ENCODE measurements at places on chromosomes 13 and 19.
A peak's percentile ranks its signal among the peaks of the same experiment; 100 is the strongest.

- no peak for DNase-seq
Observed at GRCh38 chr13:34647379-34648150, 294.5 kb upstream of the NBEA start.

DNA sequence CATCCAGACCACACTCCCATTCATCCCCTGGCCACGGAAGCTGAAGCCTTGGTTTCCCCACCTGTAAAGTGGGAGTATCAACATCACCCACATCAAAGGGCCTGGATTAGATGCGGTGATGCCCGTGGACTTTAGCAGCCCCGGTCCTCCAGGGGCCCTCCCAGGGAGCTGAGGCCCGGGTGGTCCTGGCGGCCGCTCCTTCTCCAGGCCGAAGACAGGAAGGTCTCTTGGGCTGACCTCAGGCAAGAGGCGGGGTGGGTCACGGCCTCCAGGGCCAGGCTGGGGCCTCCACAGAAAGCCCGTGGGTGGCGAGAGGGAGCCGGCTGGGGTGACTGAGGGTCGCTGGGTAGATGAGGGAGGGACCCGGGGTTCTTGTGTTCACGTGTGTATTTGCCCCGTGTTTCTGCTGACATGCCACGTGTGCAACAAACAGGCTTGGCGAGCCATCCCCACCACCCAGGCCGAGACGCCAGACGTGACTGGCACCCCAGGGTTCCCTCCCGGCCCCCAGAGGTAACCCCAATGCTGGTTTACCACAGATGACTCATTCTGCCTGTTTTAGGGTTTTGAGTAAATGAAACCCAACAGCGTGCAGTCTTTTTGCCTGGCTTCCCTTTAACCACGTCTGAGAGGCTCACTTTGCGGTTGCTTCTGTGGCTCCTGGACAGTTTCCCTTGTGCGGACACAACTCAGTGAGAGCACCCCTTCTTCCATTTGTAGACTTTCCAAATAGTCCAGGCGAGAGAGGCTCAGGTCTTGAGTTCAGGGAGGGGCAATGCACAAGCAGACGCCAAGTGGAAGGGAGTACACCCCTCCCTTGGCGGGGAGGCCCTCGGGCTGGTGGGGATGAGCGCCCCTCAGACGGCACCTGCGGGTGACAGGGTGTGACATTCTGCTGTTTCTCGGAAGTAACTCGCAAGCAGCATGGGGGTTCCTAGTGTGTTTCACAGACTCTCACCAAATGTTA is 42.9 kb downstream of the C13orf46 start:
- no peak for DNase-seq

- no peak for DNase-seq
Observed at GRCh38 chr13:99282264-99283231, 24.4 kb upstream of the GPR18 start.

DNA sequence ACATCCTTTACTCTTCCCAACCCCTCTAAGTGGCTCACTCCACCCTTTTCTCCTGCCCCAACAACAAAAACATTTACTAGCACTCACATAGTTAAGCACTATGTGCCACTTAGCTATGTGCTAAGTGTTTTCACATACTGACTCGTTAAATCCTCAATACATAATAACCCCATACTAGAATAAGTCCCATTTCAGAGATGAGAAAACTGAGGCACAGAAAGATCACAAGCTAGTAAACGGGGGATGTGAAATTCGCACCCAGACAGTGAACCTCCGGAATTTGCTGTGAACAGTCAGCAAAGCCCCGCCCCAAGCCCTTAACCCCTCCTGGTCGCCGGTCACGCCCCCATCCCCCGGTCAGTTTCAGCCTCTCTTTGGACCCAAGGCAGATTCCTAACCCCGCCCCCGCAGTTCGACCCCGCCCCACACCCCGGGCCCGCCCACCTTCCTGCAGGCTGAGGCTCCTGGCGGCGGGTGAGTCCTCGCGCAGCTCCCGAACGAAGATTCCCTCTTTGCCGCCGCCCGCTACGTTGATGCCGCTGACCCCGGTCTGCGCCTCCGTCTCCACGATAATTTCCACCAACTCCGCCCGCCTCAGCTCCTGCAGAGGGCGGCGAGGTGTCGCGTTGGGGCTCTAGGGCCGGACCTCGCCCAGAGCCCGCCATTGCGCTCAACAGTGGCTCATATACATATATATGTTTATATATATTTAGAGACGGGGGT is 9.8 kb downstream of the PRX start:
- peak; percentile 21 for DNase-seq

GRCh38 chr19:13291913-13292312 is 141.7 kb downstream of the IER2 start:
- DNase-seq = no peak

- DNase-seq = no peak
Observed at GRCh38 chr19:58304748-58305064, 471 bp upstream of the ERVK3-1 start.

GRCh38 chr13:111920306-111920931 is 146.5 kb upstream of the SOX1 start:
- DNase-seq = no peak

DNA sequence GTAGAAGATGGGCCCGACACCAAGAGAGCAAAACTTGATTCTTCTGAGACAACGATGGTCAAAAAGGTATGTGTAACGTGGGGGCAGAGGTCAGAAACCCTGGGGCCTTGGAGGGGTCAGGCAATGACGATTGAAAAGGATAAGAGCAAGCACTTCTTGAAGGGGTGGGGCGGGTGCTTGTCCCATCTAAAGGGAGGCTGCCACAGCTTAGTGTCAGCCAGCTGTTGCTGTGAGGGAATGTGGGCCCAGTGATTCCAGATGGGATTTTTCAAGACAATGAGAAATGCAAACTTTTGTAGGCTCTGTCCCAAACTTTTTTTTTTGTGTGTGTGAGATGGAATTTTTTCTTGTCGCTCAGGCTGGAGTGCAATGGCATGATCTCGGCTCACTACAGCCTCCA is 24.5 kb downstream of the SAE1 start:
- DNase-seq = no peak

- DNase-seq = no peak
Observed at GRCh38 chr19:6521718-6522646, 8.8 kb upstream of the TNFSF9 start.

GRCh38 chr19:31119951-31120690 is 229.1 kb downstream of the TSHZ3 start:
- DNase-seq = no peak

GRCh38 chr13:48978942-48979601 is 3.4 kb downstream of the FNDC3A start:
- no peak for DNase-seq

DNA sequence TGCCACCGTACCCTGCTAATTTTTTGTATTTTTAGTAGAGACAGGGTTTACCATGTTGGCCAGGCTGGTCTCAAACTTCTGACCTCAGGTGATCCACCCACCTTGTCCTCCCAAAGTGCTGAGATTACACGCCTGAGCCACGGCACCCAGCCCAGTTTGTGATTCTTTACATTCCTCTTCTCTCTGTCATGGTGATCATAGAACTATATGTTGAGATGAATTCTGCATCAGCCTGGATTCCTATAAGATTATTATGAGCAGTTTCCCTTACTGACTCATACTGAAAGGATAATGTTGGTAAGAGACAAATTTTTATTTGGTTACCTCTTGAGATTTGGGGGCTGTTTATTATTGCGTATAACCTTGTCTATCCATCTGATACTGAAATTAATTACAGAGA is 121.5 kb upstream of the CSNK1A1L start:
- DNase-seq = no peak

DNA sequence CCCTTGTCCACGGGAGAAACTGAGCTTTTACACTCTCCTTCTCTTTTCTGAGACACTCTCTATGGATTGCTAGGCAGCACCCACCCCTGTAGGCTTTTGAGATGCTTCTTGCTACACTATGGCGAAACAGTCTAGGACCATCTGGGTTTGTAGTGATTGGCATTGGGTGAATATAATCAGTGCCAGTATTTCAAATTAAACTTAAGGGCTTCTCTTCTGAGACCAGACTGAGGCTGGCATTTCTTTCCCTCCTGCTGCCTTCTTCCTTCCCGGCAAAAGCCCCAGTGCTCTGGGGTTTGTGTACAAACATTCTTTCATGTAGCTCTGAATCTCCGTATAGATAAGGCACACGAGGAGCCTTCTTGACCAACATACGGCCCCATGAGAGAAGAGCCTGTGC is 276.7 kb downstream of the SLC7A1 start:
- no peak for DNase-seq

- no peak for DNase-seq
Observed at GRCh38 chr13:36550177-36550576, 117.9 kb downstream of the CCNA1 start.

GRCh38 chr19:15290166-15290565 is 42.2 kb downstream of the BRD4 start:
- no peak for DNase-seq

GRCh38 chr19:47637550-47637949 is 28.6 kb downstream of the BICRA start:
- DNase-seq = peak; percentile 22

GRCh38 chr19:55930996-55931515 is 1.1 kb downstream of the NLRP13 start:
- no peak for DNase-seq

GRCh38 chr13:60976367-60976766 is 439.3 kb downstream of the PCDH20 start:
- DNase-seq = no peak

DNA sequence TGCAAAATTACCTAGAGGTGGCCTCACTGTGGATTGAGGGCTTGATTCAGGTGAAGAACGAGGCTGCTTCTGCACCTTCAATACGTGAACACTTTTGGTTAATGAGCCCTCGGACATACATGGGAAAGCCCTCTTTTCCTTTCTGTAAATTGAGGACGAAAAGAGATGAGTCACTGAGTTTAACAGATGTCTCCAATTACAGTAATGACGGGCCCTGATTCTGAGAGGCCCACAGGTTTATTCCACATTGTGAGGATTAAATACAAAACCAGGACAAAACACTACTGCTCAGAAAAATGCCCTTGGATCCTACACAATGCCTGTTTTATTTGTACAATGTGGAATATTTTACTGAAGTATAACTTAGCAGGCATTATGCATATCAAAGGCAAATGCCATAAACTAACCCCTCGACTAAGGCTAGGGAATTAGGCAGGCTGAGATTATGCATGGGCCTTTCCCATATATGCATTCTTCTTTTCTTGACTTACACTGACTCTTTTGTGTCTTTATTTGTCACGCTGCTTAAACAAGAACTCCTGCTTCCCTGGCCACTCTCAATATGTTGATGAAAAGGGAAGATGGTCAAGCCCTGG is 819.9 kb downstream of the OLFM4 start:
- DNase-seq = no peak

DNA sequence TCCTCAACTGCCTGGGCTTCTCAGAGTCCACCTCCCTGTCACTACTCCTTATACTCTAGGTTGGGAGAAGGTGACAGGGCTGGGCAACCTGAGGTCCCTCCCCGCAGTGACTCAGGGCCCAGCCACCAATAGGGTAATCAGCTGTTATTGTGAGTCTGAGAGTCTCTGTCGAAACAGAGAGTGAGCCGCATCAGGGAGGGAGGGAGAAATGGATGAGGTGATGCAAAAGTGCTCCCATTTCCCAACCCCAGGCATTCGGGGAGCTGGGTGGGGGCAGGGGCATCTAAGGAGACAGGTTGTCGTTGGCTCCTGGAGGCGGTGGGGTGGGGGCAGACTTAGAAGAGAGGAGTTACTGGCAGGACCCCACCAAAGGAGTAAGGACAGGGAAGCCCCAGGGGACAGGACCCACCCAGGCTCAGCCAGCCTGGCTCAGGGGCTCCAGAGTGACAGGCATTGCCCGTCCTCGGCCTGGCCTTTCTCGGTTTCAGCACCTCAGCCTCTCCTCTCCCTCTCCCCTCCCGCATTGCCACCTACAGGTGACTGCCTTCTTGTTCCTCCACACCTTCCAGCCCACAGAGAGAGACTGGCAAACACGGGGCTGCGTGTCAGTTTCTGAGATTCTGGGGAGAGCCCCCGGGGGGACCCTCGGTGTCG is at the start of gene DMKN:
DMKN (minus strand) TSS at position 22 of the 654 bp plus-strand sequence. CDS start 174 bp downstream, outside the sequence.
- no peak for DNase-seq
